ENCODE measurements at places on chromosomes 6 and 20.

GRCh38 chr20:51345601-51346101 is 196.9 kb downstream of the NFATC2 start:
- no peak for DNase-seq

DNA sequence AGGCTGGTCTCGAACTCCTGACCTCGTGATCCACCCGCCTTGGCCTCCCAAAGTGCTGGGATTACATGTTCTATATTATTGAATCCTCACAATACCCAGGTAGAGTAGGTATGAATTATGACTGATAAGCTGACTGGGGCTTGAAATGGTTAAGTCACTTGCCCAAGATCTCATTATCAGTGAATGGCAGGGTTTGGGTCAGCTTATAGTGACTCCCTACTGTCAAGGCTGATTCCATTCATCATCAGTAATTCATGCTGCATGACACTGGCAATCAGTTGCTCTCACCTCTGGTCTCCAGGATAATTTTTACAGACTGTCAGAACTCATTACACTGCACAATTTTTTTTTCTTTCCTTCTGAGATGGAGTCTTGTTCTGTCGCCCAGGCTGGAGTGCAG is 127.6 kb downstream of the KIF13A start:
- DNase-seq, result no peak

GRCh38 chr6:132598473-132598872 is 8.9 kb upstream of the TAAR5 start:
- no peak for DNase-seq

- DNase-seq, result no peak
Measured at GRCh38 chr6:108380876-108381275, 86.0 kb downstream of the AFG1L start.

GRCh38 chr6:84204011-84204410 is 23.4 kb downstream of the CEP162 start:
- no peak for DNase-seq

- DNase-seq, result no peak
Measured at GRCh38 chr6:163438298-163438939, 23.9 kb downstream of the QKI start.

DNA sequence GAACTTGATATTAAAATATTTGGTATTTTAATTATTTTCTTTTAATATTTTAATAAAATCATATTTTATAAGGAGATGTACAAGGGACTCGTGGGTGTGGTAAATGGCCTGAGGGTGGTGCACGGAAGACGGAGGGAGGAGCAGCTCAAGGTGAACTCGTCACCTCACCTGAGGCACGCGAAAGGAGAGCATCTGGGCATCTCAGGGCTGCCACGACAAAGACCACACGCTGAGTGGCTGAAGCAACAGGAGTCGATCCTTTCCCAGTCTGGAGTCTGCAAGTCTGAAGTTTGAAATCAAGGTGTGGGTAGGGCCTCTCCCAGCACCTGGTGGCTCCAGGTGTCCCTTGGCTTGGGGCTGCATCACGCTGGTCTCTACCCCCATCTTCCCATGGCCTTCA is 39.7 kb downstream of the APCDD1L start:
- DNase-seq, result no peak

DNA sequence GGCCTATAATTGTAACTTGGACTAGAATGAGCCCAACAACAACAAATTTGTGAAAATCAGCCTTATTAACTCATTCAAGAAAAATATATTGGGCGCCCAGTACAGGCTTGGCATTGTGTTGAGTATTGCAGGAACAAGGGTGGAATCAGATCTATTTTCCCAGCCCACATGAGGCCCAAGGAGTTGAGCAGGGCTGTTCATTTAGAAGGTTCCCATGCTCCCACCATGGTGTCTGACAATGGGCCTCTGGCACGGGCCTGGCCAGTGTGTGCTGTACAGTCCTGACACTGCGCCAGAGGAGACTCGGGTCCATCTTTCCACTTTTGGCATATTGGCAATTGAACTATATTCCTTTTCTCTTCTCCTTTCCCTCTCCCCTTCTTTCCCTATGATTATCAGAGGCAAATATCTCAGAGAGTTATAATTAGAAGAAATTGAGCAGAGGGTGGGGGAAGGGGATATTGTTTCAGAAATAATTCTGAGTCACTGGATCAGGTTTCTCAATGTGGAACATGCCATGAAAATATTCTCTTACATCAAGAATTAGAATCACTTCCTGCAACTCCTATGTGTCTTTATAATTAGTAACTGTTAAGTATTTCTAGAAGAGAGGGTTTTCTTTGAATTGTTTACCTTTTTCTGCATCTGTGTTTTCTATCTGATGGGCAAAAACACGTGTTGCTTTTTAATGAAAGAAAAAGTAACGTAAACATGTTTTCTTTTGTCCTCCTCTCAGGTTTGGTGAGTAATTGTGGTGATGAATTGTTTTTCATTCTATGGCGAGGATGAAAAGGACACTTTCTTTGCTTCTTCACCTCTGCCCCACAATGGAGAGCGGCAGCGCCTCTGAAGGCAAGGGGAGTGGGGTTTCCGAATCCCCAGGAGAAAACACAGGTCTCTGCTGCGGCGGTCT is 209.4 kb downstream of the FOXA2 start:
- no peak for DNase-seq

DNA sequence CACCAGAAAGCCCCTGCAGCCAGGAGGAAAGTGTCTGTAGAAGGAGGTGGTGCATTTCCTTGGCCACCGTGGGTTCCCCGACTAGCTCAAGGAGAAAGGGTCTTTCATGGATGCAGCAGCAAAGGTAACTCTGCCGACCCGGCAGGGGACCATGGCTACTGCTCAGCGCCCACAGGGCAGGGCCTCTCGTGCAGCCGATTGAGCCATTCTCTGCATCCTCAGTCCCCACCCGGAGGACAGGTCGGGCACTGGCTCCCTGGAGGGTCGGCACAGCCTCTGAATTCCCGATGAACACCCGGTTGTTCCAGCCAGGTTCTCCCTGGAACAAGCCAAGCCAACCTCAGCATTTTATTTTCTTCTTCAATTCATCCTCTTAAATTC is 24.1 kb upstream of the FOXC1 start:
- no peak for DNase-seq

- DNase-seq, result peak; percentile 56
Measured at GRCh38 chr6:79947191-79948186, at the start of gene ELOVL4. Gene ELOVL4 (minus strand): TSS chr6:79947553. CDS start chr6:79947279, 274 bp downstream.

GRCh38 chr6:154380741-154381140 is 24.1 kb upstream of the IPCEF1 start:
- DNase-seq, result no peak

DNA sequence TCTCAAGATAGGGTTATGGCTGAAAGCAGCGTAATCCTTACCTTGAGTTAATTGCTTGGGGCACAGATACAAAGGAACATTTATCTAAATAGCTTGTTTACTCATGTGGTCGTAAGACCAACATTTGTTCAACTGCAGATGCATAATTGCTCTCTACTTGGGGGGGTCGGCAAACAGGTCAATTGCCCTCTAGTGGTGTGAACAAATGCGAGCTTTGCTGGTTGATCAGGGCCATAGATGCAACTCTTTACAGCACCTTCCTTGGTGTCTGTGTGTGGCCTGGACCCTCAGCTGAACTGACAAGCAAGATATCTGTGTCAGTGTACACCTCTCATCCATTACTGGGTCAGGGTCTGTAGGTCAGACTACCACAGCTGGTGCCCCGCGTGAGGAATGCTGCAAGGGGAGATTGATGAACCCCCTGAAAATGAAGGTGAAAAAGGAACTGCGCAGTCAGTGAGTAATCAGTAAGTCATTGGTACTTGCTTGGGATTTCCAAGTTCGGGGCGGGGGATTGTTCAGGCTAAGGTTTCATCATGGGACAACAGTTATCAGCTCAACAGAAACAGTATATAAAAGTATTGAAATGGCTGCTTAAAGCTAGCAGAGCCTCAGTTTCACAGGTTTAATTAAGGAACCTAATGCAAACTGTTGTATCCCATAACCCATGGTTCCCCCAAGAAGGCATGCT is 24.0 kb downstream of the HLA-DPA1 start:
- DNase-seq, result no peak

DNA sequence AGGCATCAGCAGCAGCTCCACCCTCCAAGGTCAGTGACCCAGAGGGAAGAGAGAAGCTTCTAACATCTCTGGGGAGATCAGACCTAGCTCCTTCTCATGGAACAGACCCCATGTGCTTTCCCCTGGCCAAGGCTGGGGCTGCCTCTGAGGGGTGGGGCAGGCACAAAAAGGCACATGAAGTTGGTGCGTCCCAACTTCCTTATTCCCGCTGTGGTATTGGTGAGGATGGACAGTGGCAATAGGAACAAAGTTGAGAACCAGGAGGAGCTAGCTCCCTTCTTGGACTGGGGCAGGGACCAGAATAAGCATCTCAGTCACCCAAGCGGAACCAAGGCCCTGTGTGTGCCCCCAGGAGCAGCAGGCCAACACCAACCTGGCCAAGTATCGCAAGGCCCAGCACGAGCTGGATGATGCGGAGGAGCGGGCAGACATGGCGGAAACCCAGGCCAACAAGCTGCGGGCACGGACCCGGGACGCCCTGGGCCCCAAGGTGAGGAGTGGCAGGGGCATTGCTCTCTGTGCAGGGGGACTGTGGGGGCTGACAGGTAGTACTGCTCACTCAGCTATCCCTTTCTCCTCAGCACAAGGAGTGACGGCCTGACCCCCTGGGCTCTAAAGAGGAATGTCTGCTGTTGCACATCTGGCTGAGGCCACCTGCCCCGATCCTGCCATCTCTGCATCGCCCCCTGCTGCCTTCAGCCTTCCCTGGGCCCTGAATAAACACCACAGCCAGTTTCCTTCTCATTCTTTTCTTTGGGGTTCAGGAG is 46.1 kb downstream of the MYH7B start:
- DNase-seq, result no peak

DNA sequence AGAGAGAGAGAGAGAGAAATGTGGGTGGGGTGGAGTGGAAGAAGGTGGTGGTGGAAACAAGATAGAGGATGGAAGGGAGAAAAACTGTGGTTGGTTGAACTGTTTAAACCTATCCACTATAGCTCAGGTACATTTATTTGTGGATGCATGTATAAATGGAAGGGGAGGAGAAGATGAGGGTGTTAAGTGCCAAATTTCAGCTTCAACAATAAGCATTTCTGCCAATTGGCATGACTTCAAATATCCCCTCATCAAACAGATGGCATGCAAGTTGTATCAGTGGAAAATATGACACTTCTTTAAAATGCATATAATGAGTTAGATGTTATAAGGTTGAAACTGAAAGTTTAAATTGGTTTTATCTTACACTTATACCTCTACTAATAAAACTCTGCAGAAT is 216.1 kb downstream of the LMBRD1 start:
- DNase-seq, result no peak

- DNase-seq, result no peak
Measured at GRCh38 chr20:8480597-8480996, 348.5 kb downstream of the PLCB1 start.

DNA sequence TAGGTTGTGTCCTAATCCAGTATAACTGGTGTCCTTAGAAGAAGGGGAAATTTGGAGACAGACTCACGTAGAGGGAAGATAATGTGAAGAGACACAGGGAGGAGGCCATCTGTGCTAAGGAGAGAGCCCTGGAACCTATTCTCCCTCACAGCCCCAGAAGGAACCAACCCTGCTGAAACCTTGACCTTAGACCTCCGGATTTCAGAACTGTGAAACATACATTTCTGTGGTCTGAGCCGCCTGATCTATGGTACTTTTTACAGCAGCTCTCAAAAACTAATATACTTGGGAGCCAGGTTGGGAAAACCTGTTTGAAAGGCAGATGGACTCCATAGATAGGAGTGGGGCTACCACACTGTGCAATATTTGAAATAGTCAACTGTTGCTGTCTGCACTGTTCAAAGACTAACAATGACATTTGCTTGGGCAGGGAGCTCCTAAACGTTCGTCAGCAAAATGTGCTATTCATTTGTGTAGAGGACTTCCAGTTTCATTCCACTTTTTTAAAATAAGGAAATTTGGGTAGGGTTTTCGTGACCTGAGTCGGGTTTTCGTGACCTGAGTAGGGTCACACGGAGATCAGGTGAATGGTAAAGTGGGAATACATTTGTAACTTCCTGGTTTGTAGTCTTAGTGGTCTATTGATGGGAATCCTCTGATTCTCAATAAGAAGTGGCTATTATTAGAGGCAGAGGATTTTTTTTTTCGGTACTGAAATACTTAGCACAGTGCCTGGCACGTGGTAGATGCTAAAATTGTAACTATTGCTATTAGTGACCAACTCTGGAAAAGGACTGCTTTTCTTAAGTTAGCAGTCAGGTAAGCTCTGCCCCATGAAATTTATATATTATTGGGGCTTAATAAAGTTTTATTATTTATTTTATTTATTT is 11.4 kb downstream of the TAGAP start:
- DNase-seq, result no peak

DNA sequence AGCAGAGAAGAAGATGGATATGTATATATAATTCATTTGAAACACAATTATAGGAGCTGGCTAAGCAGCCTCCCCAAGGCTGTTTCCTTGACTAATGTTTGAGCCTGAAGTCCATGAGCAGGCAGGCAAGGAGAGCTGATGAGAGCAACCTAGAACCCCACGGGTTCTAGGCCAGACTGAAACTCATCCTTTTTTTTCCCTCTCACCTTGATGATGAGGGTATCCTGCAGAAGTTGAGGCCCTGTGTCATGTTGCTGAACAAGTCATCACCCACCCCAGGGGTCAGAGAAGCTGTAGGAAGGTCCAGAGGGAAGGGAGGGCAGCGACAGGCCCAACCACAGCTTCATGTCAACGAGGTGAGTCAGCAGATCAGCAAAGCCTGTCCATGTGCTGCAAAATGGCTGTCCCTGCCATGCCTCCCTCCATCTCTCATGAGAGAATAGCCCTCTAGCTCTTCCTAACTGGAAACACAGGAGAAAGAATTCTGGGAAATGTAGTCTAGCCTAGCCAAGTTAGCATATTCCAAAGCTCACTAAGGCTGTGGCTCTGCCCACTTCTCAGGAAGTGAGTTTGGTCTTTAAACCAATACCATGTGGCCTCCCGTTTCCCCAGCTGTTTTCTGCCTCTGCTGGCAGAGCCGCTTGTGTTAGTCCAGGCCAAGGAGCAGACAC is 91.3 kb upstream of the DTNBP1 start:
- DNase-seq, result no peak

DNA sequence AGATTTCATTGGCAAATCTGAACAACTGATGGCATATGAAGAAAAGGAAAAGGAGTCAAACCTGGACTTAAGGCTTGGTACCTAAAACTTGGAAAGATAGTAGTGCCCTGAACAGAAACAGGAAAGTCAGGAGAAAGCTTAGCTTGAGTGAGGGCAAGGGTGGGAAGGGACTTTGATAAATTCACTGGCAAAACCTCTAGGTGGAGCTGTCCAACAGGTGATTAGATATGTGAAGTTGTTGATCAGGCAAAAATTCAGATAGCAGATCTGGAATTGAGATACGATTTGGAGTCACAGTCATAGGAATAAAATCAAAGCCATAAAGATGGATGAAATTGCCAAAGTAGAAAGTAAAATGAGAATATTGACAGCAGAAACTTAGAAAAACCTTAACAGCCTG is 16.1 kb upstream of the ZNF292 start:
- DNase-seq, result no peak

- no peak for DNase-seq
Measured at GRCh38 chr6:18277237-18278006, 13.1 kb upstream of the DEK start.
